Stimulated activated CD4-positive, alpha-beta T cell treated with anti-CD3 and anti-CD28 coated beads, Interleukin-12 subunit alpha, Interleukin-12 subunit beta, amount 100 ng/mL, for 24 hours (primary cell): ENCODE measurements at places on chromosomes 5 and 9.

DNA sequence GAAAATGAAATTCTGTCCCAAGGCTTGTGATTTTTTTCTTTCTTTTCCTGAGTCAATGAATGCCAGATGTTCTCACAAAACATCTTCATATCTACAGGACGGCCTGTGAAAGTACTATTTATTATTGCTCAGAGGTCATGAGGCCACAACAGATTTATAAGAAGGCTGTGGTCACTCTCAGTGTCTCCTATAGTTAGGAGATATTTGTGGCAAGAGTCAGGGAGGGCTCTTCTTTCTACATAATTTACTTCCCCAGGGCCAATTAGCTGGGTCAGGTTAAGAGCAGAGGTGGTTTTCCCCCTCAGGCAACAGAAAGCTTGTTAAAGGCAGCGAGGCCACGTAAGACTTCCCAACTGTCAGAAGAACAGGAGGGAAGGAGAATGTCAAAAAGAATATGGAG lies 248.7 kb downstream of the SLIT3 start:
- no peak for DNase-seq

DNA sequence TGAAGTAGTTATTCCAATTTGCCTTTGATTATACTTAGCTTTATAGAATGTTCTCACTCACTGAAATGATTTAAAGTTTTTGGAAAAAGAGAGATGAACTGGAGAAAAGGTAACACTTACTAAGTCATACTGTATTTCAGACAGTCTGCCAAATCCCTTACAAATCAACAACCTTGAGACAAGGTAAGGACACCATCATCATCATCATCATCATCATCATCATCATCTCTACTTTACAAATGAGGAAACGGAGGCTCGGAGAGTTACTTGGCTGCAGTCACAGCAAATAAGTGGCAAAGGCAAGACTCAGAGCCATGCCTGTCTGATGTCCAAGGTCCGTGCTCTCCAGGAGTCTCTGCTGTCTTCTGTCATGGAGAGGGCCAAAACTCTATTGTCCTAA lies 9.4 kb downstream of the GDA start:
- DNase-seq, result no peak

DNA sequence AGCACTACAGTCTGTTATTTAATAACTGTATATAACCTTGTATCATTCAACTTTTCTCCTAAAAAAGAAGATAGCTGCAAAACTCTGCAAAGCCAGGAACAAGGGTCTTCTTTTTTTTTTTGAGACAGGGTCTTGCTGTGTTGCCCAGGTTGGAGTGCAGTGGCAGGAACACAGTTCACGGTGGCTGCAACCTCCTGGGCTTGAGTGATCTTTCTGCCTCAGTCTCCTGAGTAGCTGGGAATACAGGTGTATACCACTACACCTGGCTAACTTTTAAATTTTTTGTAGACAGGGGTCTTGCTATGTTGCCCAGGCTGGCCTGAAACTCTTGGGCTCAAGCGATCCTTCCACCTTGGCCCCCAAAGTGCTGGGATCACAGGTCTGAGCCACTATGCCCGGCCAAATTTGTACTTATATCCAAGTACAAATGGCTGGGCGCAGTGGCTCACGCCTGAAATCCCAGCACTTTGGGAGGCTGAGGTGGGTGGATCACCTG lies 19.2 kb downstream of the RIOK2 start:
- DNase-seq, result no peak

DNA sequence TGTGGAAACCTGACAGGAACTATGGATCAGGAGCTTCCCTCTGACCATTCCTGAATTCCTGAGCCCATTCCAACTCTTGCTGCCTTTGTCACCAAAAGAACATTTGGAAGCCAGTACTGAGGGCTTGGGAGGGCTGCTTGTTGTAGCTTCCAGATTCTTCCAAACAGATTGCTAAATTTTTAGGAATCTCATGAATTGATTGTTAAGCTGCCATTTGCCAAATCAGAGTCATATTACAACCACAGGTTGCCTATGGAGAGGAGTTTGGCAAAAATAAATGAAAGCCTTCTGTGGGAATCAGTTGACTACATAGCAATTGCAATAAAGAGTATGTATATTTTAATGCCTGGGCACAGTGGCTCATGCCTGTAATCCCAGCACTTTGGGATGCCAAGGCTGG lies 39.2 kb upstream of the SLC28A3 start:
- DNase-seq, result no peak

GRCh38 chr5:169331292-169331852 lies 30.4 kb upstream of the SLIT3 start:
- DNase-seq, result no peak

DNA sequence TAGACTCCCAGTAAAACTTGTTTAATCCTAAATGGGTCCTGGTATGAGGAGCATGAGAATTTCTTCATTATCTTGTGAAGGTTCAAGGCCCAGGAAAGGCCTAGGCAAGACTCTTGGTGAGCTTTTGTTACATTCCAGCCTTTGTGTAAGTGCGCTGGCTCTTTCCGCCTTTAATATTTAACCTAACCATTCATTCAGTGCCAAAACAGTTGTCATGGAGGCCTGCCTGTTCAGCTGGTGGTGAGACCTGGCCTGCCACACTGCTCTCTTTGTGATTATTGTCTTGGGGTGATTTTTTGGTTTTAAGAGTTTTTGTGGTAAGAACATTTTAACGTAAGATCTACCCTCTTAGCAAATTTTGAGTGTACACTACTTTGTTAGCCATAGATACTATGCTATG lies 127.5 kb upstream of the WWC1 start:
- no peak for DNase-seq
